ENCODE measurements at places on chromosomes 2 and 18.
A peak's percentile ranks its signal among the peaks of the same experiment; 100 is the strongest.

- no peak for DNase-seq
These were observed 338.9 kb downstream of the CCDC85A start for GRCh38 chr2:56522605-56523089.

DNA sequence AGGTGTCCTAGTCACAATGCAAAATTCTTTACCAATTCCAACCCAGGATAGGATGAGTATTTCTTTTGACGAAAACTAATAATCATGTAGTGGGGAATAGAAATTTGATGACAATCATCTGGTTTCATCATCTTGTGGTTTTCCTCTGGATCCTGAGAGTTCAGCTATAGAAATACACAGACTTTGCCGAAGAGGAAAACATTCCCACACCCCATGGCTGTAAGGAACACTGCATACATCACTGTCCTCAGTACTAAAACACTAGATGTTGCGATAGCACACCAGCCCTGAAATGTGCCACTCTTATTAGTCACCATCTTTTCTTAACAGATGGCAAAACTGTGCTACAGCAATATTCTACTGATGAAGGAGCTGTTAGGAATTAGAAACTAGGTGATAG lies 29.4 kb downstream of the CERKL start:
- DNase-seq, result no peak

GRCh38 chr2:169002161-169002738 lies 28.9 kb downstream of the ABCB11 start:
- DNase-seq, result no peak

DNA sequence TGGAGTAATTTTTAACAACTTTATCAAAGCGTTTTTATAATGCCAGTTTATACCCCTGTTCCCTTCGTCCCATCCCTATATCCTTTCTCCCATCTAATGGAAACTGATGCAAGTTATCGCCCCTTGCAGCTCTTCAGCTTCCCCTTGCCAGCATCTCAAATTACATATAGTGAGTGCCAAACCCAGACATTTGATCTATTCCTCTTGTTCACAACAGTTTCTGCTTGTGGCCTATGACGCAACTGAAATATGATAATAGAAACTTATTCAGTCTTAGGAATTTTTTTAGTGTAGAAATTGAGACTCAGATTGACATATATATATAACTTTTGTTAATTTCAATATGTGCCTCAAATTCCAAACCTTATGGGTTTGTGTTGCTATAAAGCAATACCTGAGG lies 562.2 kb upstream of the VWC2L start:
- DNase-seq, result no peak

- no peak for DNase-seq
These were observed 2.7 kb downstream of the COPS9 start for GRCh38 chr2:240133401-240133800.

- DNase-seq, result no peak
These were observed 233.0 kb upstream of the SIX2 start for GRCh38 chr2:45242161-45242741.

- DNase-seq, result no peak
These were observed 18.8 kb downstream of the CDH7 start for GRCh38 chr18:65769652-65770051.

GRCh38 chr2:240644171-240644651 lies 18.9 kb downstream of the GPR35 start:
- no peak for DNase-seq

DNA sequence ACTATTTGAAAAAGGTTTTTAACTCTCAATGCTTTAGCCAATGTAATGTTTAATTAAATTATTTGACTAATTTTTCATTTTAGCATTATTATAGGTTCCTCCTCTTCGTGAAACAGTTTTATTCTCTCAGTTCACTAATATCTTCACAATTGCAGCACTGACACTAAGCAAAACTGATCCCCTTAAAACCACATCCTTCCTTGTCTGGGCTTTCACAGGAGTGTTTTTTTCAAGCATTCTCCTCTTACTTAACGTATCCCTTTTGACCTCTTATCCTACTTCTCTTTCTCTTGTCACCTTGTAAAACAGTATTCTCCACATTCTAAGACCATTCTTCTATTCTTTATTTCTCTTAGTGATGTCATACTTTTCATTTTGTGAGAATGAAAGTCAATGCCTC lies 112.8 kb downstream of the DSC3 start:
- no peak for DNase-seq

DNA sequence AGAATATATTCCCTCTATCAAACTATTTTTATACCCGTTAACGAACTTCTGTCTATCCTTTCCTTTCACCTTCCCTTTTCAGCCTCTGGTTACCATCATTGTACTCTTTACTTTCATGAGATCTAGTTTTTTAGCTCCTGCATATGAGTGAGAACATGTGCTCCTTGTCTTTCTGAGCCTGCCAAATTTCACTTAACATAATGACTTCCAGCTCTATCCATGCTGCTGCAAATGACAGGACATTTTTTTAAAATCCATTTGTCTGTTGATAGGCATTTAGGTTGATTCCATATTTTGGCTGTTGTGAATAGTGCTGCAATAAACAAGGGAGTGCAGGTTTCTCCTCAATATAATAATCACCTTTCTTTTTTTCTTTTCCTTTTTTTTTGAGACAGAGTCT lies 8.2 kb upstream of the CCDC195 start:
- no peak for DNase-seq

DNA sequence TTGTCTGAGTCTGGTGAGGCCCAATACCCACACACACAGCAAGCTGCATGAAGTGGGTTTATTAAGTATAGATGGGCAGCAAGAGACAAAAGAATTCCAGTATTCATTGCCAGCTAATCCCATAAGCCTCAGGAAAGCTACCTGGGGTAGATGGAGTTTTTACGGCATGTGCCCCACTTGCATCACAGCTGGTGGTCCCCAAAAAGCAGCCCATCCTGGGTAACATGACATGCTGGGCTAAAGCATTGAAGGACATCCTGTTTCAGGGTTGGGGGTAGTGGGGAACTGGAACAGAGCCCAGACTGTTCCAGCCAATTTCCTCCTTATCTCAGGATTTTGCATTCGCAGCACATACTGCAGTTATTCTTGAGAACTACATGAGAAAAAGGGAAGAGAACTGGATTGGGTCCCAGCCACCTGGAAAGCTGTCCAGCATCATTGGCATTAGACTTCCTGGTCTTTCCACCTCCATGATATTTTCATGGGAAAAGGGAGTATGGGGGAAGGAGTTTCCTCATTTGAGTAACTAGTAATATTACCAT lies 240.1 kb upstream of the MMADHC start:
- DNase-seq, result no peak

DNA sequence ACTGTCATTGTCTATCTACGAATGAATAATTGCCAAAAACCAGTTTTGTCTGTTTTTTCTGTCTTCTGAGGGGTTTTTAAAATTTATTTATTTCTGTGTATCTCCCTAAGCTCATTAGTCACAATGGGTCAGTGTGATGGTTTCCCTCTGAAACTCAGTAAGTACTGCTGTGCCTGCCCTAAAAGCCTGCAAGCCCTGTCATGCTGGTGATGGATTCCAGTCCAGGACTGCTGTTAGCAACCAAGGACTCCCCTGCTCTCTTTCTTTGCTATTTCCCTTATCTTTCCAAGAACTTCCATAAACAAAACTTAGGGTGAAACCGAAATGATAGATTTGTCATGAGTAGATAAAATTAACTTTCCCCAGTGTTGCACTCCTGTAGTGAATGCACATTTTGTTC lies 11.8 kb upstream of the DSG2 start:
- no peak for DNase-seq

- no peak for DNase-seq
These were observed at the start of gene SERPINB2 for GRCh38 chr18:63887424-63887823. Gene SERPINB2, plus strand, starts transcription at chr18:63887705. Its CDS starts 3,740 bp downstream, at chr18:63891445.

GRCh38 chr2:753123-753522 lies 75.9 kb upstream of the TMEM18 start:
- DNase-seq, result no peak

GRCh38 chr18:62751977-62752376 lies 36.6 kb downstream of the PHLPP1 start:
- no peak for DNase-seq

DNA sequence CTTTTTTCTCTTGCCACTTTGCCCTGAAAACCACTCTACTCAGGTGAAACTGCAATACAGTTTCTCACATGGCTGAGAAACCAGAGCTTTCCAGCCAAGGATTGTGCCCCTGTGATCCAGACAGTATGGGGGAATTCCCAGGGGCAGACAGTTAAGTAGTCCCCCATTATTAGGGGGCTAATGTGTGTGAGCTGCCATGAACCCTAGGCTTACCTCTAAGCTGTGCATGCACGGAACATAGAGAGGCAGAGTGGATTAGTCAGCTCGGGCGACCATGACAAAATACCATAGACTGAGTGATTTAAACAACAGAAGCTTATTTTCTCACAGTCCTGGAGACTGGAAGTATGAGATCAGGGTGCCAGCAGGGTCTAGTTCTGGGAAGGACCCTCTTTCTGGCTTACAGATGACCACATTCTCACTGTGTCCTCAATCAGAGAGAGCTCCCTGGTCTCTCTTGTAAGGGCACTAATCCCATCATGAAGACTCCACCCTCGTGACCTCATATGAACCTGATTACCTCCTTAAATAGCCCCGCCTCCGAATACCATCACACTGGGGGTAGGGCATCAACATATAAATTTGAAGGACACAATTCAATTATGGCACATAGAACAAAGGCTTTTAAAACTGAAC lies 215.1 kb downstream of the EIPR1 start:
- no peak for DNase-seq

DNA sequence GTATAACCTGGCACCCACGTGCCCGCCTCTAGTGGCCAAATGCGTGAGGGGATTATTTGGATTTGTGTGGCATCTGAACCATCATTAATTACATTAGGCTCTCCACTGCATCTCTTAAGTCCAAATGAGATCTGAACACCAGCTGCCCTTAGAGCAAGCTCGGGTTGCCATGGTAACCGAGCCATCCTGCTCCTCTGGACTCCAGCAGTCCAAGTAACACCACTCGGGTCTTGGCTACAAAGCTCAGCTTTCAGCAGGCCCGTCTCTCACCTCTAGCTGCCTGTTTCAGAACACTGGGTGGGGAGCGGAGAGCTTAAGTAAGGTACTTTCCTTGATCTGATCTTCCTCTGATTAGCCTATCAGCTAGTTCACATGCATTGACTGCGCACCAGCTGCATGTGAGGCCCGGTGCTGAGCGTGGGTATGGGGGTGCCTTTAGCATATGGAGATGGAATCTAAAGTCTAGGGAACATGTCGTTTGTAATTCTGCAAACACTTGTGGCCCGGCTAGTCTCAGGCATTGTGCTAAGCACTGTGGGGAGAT lies 14.1 kb upstream of the CYS1 start:
- no peak for DNase-seq

GRCh38 chr2:205496370-205496769 lies 185.9 kb upstream of the NRP2 start:
- DNase-seq, result no peak

DNA sequence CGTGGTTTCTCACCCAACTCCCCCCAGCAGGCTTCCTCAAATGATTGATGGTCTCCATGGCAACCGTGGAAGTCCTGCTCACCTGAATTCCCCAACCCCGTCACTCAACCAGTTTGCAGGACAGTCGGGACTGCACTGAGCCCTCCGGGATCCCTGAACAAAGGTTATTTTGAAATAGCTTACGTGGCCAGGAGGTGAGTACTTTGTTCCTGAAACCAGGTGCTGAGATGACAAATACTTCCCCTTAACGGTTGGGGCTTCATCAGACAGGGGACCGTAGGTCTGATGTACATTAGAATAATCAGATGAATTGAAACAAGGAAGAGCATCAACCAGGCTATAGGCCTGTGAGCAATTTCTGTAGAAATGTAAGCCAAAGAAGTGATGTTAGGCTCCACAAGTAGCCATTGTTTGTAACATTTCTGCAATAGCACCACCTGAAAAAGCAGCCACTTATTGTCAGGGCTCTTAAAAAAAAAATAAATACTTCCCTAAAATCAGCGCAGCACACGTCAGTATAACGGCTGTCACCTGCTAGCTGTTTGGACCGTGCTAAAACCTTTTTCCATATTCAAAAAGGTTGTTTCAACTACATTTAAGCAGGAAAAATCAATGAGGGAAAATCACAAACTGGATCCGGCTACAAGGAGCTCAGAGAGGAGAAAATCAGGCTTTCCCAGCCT lies 206.4 kb upstream of the ID2 start:
- peak; percentile 52 for DNase-seq

- no peak for DNase-seq
These were observed 1.0 kb downstream of the PLEK start for GRCh38 chr2:68366083-68366560.

DNA sequence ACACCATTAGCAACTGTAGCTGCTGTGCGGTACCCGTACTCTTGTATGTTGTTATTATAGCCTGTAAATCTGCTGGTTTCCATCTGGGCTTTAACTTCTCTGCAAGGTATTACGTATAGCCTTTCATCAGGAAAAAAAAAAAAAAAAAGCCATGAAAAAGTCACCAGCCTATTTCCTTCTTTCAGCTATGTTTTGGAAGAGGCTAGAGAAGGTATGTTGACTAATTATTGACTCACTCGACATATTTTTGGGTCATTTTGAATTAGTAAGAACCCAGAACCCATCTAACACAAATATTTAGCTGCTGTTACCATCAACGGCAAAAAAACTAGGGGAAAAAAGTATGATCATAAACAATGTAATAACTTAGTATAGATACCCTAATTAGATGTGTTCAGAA lies 1395.6 kb downstream of the SUCLG1 start:
- no peak for DNase-seq

DNA sequence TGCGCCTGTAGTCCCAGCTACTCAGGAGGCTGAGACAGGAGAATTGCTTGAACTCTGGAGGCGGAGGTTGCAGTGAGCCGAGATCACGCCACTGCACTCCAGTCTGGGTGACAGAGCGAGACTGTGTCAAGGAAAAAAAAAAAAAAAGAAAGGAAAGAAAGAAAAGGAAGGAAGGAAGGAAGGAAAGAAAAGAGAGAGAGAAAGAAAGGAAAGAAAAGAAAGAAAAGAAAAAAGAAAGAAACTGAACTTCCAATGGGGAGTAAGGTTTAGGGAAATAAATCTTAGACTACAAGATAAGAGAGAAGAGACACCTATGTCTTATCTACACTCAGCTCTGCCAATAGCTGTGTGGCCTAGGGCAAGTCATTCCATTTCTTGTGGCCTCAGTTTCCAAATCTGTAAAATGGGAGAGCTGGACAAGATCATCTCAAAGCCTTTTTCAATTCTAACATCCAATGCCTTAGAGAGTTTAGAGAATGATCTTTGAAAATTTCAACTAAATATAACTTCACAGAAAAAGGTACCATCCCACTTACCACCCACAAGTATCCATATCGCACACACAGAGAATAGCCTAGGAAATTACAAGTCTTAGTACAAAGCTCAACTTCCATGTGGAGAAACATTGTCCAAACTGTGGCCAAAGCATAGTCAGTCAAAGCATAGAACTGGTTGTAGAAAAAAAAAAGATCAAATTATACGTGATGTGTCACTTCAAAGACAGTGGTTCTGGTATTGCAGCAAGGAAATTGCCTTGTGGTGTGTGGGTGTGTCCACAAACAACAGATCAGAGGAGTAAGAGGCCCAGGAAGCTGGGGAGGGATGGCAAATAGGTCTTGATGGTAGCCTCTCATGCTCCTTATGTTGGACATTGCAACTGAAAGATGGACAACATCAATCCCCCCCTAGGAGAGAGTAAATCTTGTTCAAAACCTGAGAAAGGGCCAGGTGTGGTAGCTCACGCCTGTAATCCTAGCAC lies 42.4 kb downstream of the SLC14A2 start:
- no peak for DNase-seq

Measured in GM13976 (cell line).